ENCODE measurements at places on chromosomes 3 and 15.

DNA sequence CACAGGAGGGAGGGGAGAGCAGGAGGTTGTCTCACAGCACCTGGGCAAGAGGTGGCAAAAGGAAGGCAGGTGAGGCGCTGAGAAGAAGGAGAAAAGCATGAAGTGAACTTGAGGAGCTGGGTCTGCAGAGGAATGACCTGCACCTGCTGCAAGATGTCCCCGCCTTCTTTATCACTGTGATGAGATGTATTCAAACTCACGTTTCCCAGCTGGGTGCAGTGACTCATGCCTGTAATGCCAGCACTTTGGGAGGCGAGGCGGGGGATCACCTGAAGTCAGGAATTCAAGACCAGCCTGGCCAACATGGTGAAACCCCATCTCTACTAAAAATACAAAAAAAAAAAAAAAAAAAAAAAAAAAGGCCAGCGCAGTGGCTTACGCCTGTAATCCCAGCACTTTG is 22.2 kb upstream of the ZNF710 start:
- no peak for DNase-seq

GRCh38 chr15:74208496-74208895 is 5.9 kb upstream of the STRA6 start:
- DNase-seq, result no peak

DNA sequence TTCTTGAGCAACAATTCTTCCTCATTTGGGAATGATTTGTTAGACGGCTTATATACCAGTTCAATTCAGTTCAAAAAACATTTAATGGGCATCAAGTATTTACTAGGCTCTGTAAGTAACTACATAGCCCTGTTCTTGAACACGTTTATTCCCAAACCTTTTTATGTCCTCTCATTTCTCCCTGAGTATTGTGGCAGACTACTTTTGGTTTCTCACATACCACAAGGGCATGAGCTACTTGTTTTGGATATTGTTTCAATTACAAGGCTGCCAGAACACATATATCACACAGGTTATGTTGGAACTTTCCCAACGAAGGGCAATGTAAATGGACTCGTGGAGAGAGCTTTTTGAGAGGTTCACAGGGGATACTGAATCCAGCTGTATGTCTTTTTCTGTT is 363.8 kb upstream of the NAALADL2 start:
- DNase-seq, result no peak

GRCh38 chr15:57432141-57432741 is 55.9 kb downstream of the CGNL1 start:
- no peak for DNase-seq

DNA sequence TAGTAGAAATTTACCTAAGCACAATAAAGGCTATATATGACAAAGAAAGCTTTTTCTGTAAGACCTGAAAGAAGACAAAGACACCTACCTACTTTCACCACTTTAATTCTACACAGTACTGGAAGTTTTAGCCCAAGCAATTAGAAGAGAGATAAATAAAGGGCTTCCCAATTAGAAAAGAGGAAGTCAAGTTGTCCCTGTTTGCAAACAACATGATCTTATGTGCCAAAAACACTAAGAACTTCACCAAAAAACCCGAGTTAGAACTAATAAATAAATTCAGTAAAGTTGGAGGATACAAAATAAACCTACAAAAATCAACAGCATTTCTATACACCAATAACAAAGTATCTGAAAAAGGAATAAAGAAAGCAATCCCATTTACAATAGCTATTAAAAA is 190.9 kb downstream of the NR2F2 start:
- no peak for DNase-seq

GRCh38 chr3:114650808-114651207 is 357.0 kb downstream of the TIGIT start:
- peak; percentile 9 for DNase-seq

Data from AG08396 (cell line).